ENCODE measurements at places on chromosomes 4 and X.

GRCh38 chr4:3416270-3416669 lies 25.5 kb upstream of the HGFAC start:
- no peak for DNase-seq

DNA sequence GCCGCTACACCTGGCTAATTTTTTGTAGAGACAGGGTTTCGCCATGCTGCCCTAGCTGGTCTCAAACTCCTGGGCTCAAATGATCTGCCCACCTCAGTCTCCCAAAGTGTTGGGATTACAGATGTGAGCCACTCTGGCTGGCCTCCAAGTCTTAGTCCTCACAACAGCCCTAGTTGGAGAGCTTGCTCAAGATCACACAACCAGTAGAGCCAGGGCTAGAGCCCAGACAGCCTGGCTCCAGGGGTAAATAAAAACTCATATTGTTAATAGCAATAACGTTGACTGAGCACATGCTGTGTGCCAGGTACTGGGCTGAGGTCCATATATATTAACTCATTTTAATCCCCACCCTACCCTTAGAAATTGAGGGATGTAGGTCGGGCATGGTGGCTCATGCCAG lies 7.3 kb upstream of the JAKMIP1 start:
- no peak for DNase-seq

DNA sequence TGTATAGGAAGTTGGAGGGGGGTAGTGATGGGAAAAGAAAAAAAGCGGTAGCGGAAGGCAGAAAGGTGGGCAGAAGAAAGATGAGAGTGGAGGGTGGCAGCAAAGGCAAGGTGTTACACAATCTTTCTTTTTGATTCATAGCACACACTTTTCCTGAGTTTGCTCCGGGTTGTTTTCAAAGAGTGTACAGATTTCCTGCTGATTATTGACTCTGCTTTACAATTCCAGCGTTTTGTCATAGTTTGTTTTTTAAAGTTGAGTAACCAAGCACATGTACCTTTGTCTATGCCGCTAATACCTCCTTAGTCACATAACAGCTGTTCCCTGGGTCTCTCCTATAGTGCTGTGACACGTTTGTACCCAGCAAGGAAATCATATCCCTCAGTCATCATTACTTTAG lies 50.3 kb downstream of the AGA start:
- DNase-seq = no peak

DNA sequence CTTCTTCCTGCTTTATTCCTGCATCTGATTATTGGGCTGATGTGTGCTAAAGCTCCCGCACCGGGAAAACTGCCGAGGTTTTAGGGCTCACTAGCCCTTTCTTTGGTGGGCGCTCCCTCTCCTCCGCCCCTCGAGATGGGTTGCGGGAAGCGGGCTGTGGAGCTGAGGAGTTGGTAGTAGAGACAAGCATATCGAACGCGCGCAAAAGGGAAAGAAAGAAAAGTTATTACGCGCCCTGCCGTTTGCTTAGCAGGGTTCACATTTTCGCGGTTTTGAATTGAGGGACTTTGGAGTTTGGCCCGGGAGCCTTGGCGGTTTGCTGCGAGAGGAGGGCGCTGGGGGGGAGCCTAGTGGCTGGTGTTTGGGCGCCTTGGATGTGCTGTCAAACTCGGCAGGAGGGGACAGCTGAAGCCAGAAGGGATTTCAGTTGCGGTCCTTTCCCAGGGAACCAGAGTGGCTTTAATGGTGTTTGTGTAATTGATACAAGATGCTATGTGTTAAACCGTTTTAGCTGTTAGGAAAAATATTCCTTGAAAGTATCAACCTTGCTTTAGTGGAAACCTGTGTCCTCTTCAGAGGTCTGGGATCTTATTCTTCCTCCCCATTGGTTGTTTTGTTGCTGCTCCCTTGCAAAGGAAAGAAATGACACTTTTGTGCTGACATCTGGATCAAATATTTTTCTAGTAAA lies 1.1 kb downstream of the GAB1 start:
- no peak for DNase-seq

DNA sequence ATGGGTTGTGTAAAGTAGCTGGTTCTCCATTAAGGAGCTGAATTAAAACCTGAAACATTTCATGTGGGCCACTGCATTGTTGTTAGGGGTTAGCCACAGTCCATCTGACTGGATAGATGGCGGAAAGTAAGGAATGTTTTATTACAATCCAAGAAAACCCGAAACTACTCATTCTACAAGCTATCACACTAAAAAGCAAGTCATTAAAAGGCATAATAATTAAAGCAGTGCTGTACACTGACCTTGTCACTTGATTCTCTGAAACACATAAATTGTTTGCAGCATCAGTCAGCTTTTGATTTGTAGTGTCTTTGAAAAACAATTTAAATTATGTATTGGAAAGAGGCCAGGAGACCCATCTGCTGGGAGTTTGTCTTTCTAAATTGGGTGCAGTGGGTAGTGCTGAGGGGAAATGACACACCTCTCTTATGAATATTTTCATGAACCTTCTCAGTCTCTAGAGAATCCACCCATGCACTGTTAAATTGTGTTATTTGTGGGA lies 75.7 kb upstream of the ANK2 start:
- no peak for DNase-seq

DNA sequence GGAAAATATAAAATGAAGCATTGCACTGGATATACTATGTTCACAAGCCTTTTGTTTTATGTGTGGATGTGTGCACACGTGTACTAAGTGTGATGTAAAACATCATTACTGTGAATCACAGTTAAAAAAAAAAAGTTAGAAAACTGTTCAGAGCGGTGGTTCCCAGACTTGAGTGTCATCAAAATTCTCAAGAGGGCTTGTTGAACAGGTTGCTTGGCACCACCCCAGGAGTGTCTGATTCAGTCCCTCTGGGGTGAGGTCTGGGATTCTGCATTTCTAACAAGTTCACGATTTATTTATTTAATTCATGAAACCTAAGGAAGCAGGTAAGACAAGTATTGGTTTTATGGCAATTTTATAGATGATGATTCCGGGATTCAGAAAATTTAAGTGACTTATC lies 1.8 kb downstream of the CENPU start:
- DNase-seq = no peak

GRCh38 chr4:167183036-167183435 lies 51.3 kb downstream of the SPOCK3 start:
- no peak for DNase-seq

GRCh38 chr4:172985552-172985951 lies 183.1 kb upstream of the GALNT7 start:
- DNase-seq = no peak

DNA sequence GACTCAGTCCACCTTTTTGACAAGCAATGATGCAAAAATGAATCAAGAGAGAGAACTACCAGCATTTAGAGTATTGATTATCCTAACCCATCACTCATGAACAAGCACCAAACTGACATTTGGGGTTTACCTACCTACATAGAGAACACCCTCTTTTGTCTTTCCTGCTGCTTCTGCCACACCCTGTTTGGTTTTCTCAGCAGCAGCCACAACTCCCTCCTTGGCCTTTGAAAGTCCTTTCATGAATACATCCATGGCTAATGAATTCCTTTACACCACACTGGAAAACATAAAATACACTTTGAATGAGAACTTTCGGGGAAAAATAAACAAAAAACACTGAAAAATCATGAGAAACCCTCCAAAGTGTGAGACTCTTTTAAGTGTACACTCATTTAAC lies 1.5 kb downstream of the SNCA start:
- DNase-seq = no peak

DNA sequence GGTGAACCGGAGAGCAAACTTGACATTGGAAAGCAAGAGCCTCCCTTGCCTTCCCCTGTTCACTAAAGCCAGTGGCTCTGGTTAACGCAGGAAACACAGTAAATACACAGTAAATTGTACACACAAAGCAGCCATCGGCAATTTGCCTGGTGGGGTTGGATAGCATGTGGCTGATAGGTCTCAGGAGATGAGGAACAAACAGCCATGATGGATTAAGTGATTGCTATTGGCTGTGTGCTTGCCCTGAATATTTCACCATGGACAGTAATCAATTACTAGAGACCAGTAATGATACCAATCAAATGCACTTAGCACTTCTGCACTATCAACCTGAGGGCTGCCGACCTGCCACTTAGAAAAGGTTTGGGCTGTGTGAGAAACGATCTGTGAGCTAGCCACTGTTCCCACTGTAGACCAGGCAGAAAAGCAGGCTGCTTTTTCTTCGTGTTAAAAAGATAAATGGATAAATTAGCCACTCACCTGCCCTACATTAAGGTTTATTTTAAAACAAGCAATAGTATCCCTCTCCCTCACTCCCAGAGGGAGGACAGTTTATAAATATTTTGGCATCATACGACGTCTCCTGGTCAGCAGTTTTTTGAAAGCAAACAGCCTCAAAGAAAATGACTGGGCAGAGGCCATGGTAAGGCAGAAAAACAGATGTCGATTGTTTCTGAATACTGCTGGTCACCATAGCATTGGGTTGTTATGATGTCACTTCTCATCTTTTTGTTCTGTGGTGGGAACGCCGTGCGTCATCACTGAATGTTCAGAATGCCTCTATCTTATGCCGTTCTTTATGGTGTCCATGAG lies 167.1 kb downstream of the MAML3 start:
- peak; percentile 38 for DNase-seq

DNA sequence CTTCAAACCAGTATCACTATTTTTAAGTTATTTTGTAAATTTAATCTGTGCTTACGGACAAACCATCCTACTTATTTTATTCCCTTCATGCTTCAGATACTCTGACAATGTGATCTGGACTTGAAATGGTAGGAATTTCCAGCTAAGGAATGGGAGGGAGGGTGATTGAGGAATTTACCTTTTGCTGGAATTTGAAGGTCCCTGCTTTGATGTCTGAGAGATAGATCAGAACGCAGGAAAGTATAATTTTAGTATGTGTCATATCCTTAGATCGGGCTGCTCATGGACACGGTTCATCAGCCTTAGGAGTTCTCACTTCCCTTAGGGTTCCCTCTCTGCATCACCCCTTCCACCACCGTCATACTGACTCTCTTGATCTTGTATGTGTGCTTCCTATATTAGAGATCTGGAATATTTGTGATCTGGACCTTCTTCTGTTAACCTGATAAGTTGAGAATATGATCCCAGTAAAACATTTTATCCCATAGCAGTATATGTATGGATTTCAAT lies 16.8 kb downstream of the OCRL start:
- no peak for DNase-seq

- DNase-seq = no peak
Observed at GRCh38 chr4:20391198-20391597, 139.5 kb downstream of the SLIT2 start.

DNA sequence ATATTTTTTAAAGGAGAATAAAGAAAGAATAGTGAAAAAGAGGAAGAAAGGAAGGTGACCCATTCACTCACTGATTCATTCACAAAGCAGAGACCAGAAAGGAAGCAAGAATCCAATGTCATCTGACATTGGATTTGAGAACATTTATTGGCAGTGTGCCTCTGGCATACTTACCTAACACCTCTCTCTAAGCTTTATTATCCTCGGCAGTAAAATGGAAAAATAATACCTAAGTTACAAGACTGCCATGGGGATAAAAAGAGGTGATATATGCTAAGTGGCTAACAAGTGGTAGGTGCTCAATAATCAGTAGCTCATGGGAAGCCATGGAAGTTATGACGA lies 41.6 kb upstream of the PPARGC1A start:
- DNase-seq = no peak
